A172 (cell line): ENCODE measurements at places on chromosomes 3 and 15. TPM values are rescaled to one million over a fixed set of nuclear protein-coding genes. Genes with fewer than 3 reads are reported as not detected.

DNA sequence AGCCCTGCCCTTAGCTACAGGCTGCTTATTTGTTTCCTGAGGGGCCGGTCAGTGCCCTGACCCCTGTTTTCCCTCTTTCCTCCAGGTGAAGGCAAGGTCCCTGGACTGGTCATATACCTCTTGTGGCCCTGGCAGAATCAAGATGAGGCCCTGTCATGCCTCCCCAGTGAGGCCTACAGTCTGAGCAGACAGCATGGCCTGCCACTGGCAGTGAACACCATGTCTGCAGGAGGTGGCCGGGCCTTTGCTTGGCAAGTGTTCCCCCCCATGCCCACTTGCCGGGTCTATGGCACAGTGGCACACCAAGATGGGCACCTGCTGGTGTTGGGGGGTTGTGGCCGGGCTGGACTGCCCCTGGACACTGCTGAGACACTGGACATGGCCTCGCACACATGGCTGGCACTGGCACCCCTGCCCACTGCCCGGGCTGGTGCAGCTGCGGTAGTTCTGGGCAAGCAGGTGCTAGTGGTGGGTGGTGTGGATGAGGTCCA is 1.2 kb downstream of the KLHDC8B start:
- DNase-seq, result no peak

The CLDN16 gene
- total RNA-seq, result 0.02 TPM in 1 of 2 replicates, not detected in the other

- no peak for DNase-seq
Measured at GRCh38 chr3:185067173-185067572, 85.7 kb downstream of the C3orf70 start.

DNA sequence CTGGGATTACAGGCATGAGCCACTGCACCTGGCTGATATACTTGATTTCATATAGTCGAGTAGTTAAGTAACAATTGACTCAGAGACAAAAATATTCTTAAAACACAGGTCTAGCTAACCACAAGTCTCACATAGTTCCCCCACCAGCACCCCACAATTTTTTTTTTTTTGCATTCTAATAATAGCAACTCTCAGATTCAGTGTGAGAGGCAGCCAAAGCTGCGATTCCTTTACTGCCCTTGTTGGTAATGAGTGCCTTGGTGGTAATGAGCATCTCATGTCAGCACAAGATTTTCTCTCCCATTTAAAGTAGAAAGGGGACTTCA is 72.5 kb downstream of the WWTR1 start:
- peak; percentile 49 for DNase-seq

The LDHAL6B gene
- total RNA-seq, result not detected in 2 replicates

GRCh38 chr3:56812754-56813652 is 11.3 kb upstream of the ARHGEF3 start:
- peak; percentile 5 for DNase-seq

GRCh38 chr3:100766069-100766468 is 56.8 kb downstream of the TFG start:
- no peak for DNase-seq

DNA sequence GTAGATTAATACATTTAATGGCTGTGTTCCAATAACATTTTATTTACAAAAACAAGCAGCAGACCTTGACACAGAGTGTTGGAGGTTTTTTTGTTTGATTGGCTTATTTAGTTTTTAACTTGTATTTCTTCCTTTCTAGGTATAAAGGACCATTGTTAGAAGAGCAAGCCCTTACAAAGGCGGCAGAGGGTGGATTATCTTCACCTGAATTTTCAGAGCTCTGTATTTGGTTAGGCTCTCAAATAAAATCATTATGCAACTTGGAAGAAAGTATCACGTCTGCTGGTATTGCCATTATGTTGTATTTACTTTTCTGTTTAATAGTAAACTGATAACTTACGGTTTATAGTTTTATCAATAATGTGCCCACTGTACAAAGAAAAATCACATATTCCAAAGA is 10.0 kb downstream of the FAM98B start:
- DNase-seq, result no peak

DNA sequence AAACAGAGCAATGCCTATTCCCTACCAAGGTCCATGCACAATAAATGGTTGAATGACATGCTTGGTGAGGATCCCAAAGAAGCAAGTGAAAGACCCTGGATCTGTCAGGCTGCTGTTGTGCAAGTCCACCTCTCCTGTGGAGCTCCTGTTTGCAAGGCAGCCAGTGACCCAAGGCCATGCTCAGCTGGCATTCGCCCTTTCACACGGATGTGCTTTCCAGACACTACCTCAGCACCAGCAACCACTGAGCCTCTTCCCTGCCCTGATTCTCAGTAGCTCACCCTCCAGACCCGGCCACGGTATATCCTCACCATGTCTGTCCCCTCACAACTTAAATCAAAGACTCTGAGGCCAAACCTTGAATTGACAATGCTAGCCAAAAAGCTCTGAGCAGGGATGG is 23.3 kb downstream of the WWTR1 start:
- DNase-seq, result no peak

The ZNF80 gene
- total RNA-seq, result not detected in 2 replicates

GRCh38 chr15:32859251-32859650 is 141.4 kb downstream of the GREM1 start:
- no peak for DNase-seq

- DNase-seq, result peak; percentile 78
Measured at GRCh38 chr15:58457466-58457965, 25.7 kb downstream of the LIPC start.

The WDR93 gene
- 0.17 TPM in 1 of 2 replicates, not detected in the other for total RNA-seq

DNA sequence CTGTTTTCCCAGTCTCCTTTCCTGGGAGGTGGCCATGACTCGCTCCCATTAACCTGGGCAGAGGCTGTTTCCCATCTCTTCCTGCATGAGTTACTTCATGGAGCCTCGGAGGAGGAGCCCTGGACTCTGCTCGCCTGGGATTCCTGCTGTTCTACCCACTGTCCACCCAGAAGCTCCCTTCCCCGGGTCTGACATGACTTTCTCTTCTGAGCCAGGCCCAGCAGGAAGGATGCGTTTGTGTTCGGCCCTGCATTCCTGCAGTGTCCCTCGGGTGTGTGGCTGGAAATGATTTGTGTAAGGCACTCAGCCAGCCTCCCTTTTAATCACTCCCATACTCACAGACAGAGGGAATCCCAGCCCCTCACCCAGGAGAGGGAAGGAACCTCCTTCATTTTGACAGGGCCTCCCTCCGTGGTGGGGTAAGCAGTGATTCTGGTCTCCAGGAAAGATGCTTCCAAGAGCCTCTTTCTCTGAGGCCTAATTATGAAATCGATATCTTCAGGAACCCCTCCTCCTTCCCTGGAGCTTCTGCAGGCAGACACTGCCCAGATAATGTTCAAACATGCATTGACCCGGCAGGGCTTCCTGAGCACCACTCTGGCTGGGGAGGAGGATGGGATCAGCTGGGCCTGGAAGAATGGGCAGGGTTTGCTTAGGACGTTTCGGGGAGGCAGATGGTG is 41.6 kb upstream of the DLG1 start:
- DNase-seq, result peak; percentile 74

- DNase-seq, result no peak
Measured at GRCh38 chr3:168696051-168696450, 600.3 kb upstream of the GOLIM4 start.

The GJD2 gene
- not detected in 2 replicates for total RNA-seq

The SPATA12 gene
- total RNA-seq, result 0.47 and 1.9 TPM in 2 replicates

The TUSC7 gene
- total RNA-seq, result not detected in 2 replicates

- DNase-seq, result no peak
Measured at GRCh38 chr3:53493963-53494791, at the start of gene CACNA1D. CACNA1D (plus strand) TSS chr3:53494611; CDS start chr3:53495167, 556 bp downstream.

The RARB gene
- total RNA-seq, result 0.62 and 0.71 TPM in 2 replicates

The TRANK1 gene
- 3.8 and 7.0 TPM in 2 replicates for total RNA-seq

- no peak for DNase-seq
Measured at GRCh38 chr15:57215881-57216280, 160.4 kb upstream of the CGNL1 start.

The IL5RA gene
- not detected in 2 replicates for total RNA-seq

DNA sequence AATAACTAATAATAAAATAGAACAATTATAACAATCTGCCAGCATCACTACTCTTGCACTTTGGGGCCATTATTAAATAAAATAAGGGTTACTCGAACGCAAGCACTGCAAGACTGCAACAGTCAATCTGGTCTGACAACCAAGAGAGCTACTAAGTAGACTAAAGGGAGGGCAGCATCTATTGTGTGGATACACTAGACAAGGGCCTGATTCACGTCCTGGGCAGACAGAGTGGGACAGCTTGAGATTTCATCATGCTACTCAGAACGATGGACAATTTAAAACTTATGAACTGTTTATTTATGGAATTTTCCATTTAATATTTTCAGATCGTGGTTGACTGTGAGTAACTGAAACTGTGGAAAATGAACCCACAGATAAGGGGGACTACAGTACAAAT is 39.5 kb downstream of the TNIK start:
- no peak for DNase-seq

The TMEM212 gene
- total RNA-seq, result not detected in 2 replicates

DNA sequence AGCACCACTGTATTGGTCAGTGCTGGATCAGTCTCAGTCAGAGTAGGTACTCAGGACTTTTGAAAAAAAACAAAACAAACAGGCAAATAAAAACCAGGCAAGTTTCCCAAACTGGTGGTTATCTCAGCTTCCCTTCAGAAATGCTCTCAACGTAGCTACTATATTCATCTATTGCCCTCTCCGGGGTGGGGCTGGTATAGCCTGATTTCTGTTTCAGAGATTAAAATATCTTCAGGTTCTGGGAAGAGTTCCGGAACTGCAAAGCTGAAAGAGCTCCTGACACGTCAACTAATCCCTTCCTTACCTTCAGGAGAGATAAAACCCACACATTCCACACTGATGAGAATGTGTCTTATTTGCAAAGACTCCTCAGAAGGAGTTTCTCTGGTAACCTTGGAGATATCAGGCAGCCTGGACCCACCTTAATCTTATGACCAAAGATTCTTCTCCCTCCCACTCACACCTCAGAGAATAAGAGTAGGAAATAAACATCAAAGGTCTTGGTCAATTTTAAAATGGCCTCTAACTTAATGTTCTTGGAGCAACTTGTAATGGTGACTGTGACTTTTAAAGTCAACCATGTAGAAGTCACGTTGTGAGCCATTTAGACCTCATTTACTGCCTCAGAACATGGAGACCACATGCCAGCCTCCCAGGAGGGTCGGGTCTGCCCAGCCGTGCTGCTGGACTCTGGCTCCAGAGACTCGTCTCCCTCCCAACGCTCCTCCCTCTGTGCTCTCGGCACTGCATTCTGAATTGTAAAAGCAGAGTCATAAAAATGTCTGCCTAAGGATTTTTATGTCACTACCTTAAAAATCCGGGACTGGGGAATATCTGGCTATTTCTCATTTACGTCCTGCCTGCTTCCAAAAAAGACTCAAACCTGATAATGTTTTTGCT is 53.8 kb downstream of the CDCP1 start:
- DNase-seq, result peak; percentile 97

DNA sequence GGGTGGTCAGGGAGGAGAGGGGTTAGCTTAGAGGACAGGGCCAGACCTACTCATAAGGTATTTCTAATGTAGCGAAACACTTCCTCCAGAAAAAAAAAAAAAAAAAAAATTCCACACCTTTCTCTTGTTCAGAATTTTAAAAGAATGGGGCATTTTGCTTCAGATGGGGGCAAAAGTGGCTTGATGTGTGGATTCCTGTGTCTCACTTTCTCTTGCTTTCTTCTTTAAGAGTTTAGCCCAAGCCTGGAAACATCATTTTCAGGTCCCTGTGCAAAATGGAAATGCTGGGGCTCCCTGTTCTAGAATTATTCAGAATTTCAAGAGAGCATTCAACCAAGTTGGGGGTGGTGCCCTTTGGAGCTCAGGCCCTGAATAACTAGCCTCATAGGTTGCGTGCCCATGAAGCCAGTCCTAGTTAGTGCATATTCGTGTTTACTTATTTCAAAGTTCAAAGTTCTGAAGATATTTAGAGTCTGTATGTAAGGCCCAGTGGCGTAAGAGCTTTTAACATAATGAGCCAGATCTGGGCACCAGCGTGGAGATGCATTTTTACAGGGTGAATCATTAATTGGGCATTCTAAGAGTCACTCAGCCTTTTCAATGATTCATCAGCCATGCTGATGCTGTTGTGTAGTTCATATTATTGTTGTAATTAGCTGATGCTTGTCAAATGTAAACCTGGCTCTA is 104.5 kb downstream of the RPLP1 start:
- peak; percentile 95 for DNase-seq

- DNase-seq, result no peak
Measured at GRCh38 chr3:40985195-40985594, 214.1 kb upstream of the CTNNB1 start.

The SNX22 gene
- 0.78 and 1.3 TPM in 2 replicates for total RNA-seq

- no peak for DNase-seq
Measured at GRCh38 chr15:101543926-101544612, 54.6 kb upstream of the PCSK6 start.

DNA sequence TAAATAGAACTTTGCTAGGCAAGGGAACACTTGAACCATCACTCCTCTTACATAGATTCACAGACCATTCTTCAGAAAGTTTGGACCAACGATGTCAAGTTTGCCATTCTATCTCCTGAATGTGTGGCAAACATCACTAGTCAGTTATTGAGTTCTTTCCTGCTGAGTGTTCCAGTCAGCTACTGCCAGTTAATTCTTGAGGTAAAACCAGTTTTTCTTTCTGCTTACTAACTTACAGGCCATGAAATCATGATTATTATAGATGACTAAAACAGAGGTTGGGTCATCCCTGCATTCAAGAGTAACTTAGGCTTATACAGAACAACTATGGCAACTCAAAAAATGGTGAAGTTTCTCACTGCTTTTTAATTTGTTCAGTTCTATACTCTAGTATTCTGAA is 88.2 kb downstream of the AP4E1 start:
- no peak for DNase-seq

The VPS33B gene
- 7.6 and 8.0 TPM in 2 replicates for total RNA-seq

DNA sequence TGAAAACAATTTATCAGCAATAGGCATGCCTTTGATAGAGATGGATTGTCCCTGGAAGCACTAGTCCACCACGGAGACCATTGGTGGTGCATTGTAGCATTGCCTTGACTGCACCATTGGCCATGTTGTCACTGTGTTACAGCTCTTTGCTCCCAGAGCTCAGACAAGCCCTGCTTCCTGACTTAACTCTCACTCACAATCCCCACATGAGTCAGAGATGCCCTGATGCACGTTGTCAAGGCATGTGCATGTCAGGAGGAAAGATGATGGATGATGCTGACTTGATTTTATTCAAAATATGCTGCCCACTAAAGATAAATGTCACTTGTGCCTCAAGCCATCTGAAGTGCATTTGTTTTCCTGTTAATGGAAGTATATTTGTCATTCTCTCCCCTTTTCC is 266.1 kb downstream of the ARRDC4 start:
- DNase-seq, result no peak

The KNL1 gene
- total RNA-seq, result 33.6 and 40.1 TPM in 2 replicates

The KLHL6 gene
- total RNA-seq, result not detected in 2 replicates

DNA sequence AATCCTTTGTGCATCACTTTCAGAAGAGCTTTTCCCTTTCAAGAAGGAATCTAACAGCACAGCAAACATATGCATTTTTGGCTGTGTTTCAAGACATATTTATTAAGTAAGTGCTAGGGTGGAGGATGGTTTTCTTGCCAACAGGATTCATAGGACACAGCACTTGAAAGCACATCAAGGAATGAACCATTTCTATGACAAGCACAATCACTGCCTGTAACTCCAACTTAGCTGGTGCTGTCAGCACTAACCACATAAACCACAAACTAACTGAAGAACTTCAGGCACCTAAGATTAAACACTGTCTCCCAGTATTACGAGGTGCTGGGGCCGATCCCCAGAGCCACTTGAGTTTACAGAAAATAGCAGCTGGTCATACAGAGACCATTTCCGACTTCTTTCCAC is 35.4 kb upstream of the SPRED1 start:
- DNase-seq, result peak; percentile 76
